ENCODE measurements at places on chromosomes 3 and 15.

- no peak for DNase-seq
Measured at GRCh38 chr3:58251631-58252035, 14.0 kb downstream of the ABHD6 start.

DNA sequence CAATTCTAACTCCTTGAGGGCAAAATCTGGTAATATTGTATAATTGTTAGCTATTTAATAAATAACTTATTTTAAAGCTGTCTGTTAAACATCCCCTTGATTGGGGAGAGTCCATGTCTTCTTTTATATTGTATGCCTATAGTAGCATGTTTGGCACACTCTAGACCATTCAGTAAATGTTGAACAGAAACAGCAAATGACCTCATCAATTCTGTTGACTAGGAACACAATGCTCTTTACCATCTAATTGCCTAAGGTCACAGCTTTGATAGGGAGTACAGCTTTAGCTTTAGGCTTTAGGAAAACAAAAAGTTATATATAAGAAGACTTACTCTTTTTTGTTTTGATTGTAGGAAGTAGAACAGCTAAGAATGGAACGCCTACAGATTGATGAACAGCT, 27.0 kb downstream of the DNAJC19 start:
- no peak for DNase-seq

DNA sequence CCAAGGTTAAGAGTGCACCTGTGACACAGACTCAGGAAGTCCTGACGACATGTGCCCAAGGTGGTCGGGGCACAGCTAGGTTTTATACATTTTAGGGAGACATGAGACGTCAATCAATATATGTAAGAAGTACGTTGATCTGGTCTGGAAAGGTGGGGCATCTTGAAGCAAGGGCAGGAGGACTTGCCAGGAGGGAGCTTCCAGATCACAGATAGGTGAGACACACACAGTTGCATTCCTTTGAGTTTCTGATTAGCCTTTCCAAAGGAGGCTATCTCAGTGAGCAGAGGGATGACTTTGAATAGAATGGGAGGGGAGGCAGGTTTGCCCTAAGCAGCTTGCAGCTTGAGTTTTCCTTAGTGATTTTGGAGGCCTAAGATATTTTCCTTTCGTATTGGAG, 257.4 kb downstream of the CGGBP1 start:
- no peak for DNase-seq

GRCh38 chr3:108346301-108347227, 50.2 kb downstream of the HHLA2 start:
- DNase-seq: no peak

- DNase-seq: no peak
Measured at GRCh38 chr15:84830036-84830435, 12.9 kb downstream of the ALPK3 start.

- DNase-seq: no peak
Measured at GRCh38 chr3:24237971-24238706, 256.5 kb downstream of the THRB start.

DNA sequence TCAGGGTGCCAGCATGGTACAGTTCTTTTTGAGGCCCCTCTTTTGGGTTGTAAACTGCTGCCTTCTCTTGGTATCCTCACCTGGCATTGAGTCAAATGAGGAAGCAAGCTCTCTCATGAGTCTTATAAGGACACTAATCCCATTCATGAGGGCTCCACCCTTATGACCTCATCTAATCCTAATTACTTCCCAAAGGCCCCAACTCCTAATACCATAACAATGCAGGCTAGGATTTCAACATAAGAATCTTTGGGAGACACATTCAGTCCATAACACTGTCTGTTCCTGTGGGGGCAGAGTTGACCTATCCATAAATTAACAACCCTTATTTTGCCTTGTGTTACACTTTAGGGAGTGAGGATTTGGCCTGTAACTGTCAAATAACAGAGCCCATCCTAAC, 278.3 kb downstream of the LRTM1 start:
- DNase-seq: no peak

DNA sequence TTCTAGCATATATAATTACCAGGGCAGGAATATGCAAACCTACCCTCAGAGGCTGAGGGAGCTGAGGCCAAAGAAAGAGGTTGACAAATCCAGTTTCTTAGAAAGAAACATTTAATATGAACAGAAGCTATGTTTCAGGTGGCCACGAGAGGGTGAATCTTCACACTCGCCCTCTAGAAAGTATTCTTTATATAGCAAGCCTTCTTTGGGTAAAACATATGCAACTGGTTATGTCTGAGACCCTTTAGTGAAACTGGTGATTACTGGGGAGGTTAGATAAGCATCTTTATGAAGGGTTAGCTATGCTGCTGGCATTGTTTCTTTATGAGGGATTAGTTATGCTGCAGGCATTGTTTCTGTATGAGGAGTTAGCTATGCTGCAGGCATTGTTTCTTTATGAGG, 50.7 kb upstream of the GOLGA6L2 start:
- no peak for DNase-seq

- no peak for DNase-seq
Measured at GRCh38 chr3:51739110-51739509, 32.2 kb downstream of the GRM2 start.
